ENCODE measurements at places on chromosomes 3 and 15.

DNA sequence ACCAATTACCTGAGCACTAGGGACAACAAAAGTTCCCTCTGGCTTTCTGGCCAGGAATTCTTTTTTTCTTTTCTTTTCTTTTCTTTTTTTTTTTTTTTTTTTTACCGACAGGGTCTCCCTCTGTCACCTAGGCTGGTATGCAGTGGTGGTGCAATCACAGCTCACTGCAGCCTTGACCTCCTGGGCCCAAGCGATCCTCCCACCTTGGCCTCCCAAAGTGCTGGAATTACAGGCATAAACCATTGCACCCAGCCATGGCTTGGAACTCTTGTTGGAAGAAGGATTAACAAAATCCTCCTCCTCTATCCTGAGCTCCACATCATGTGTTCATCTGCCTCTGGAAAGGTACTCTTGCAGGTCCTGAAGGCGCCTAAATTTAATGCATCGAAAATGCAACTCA lies 2.9 kb upstream of the LTF start:
- DNase-seq, result no peak

DNA sequence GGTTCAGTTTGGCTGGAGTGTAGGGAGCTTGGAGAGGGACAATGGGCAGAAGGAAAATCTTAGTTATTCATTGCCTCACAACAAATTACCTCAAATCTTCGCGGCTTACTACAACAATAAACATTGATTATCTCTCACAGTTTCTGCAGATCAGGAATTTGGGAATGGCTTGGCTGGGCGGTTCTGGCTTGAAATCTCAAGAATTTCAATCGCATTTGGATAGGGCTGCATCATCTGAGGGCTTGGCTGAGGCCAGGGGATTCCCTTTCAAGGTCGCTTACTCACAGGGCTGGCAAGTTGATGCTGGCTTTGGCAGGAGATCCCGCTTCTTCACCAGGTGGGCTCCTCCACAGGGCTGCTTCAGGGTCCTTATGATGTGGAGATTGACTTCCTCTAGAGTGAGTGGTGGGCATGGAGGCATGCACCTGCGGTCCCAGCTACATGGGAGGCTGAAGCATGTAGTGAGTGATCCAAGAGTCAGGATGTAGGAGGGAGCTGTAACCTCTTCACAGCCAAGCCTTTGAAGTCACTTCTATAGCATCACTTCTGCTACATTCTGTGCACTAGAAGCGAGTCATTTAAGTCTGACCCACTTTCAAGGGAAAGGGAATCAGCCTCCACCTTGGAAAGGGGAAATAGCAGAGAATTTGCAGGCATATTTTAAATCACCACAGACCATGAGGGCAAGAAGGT lies 63.1 kb downstream of the CDC25A start:
- peak; percentile 68 for DNase-seq

- no peak for DNase-seq
Observed at GRCh38 chr3:181103605-181104004, 114.1 kb upstream of the DNAJC19 start.

DNA sequence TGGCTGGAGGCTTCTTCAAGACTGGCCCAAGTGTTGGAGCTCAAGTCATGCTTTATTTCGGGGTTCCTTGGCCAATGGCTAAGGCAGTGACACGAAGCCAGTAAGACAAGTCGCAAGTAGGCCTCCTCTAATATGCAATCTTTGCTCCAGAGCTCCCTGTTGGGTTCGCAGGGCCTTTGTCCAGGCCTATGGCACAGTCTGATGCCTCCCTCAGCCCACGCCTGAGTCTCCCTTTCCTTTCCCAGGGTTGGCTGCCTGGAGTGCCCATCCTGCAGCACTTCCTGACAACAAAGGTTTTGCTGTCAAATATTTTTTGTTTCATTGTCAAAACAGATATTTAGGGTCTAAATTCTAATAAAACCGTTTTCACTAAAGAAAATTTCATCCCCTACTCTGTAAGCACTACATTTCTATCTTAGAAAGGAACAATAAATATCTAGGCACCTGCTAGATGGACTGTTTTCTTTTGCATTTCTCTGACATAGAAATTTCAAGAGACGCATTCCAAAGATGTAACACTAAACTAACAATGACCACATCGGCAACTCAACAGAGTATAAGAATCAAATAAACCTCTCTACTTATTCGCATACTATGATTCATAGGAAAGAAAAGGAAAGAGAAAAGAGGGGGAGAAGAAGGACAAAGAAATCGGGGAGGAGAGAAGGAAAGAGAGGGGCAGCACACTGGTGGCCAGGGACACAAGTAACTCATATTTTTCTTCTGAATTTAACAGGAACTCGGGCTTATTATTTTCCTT lies 393.1 kb upstream of the ATP11B start:
- DNase-seq, result no peak

DNA sequence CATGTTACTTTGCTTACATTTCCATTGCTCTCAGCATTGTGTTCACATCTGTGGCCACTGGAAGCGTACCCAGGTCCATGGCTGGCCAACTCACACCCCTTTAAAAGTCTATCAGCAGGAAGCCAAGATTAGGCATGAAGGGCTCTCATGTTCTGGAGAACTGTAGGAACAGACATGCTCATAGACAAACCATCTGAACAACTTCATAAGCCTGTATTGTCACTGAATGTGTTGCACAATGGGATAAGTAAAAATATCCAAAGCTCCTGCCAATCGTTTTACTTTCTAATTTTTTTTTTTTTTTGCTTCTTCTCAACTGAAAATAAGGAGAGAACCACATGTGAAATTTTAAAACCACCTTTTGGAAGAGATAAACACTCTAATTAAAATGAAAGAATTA lies 6.4 kb downstream of the RPLP1 start:
- DNase-seq, result no peak

GRCh38 chr3:155368786-155369185 lies 75.3 kb upstream of the STRIT1 start:
- DNase-seq, result no peak

- peak; percentile 78 for DNase-seq
Observed at GRCh38 chr15:77966540-77967234, 110.8 kb downstream of the TBC1D2B start.

DNA sequence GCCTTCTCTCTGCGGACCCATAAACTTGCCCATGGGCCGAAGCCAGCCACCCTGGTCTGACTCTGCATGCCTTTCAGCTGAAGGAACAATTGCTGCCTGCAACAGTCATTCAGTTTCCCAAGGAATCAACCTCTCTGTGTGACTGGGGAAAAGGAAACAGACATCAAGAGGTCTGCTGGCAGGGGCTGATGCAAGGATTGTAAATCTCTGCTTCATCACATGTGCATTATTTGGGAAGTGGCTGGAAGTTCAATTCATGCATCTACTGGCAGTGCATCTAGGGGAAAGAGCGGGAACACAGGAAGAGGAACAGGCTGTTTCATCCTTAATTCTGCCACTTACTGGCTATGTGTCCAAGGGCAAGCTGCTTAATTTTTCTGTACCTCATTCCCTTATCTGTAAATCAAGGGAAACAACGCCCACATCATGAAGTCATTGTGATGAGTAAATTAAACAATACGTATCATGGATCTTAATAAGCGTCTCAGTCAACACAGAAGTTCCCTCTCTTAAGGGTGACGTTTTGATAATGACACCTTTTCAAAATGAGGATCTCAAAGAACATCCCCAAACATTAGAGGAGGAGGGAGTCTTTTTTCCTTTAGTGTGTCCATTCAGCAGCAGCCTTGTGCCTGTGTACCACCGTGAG lies 17.4 kb upstream of the ADPGK start:
- DNase-seq, result no peak

DNA sequence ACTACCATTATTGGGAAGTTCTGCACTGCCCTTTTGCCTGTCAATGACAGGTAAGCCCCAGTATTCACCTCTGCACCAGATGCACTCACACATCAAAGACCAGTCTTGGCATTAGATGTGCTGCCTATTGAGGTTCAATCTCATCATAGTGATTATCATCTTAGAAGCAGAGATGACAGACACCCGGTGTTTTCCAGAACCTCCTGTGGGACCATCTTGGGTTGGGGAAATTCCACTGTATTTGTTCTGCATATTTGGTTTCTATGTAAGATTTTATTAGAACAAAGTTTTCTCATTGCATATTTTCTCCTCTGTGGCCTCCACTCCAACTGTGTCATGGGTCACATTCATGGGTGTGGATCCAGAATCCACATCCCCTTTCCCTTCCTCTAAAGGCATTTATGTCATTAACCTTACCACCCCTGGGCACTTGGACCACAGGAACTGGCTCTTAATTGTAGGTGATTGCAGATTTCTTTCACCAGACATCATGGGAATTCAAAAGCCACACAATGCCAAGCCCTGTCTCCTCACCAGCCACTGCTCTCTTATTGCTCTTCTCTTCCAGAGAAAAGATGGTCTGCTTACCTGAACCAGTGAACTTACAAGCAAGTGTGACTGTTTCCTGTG lies 31.2 kb downstream of the PLA1A start:
- no peak for DNase-seq

GRCh38 chr3:98553753-98554152 lies 22.0 kb downstream of the GPR15 start:
- no peak for DNase-seq

- peak; percentile 18 for DNase-seq
Observed at GRCh38 chr3:15206662-15207576, 873 bp downstream of the CAPN7 start.

DNA sequence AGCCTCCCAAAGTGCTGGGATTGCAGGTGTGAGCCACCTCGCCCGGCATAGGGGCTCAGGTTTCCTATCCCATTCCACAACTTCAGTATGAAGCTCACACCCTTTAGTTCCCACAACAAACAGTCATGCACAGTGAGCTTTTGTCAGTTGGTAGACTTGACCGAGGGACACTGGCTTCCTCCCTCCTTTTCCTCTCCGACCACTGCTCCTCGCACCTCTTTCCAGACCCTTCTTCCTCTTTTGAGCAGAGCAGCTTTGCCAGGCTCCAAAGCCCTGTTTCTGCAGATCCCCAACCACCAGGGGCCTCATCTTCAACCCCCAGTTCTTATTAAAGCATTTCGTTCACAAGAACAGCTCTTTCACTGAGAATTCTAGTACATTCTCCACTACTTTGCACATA lies 12.7 kb upstream of the CILP start:
- DNase-seq, result no peak

DNA sequence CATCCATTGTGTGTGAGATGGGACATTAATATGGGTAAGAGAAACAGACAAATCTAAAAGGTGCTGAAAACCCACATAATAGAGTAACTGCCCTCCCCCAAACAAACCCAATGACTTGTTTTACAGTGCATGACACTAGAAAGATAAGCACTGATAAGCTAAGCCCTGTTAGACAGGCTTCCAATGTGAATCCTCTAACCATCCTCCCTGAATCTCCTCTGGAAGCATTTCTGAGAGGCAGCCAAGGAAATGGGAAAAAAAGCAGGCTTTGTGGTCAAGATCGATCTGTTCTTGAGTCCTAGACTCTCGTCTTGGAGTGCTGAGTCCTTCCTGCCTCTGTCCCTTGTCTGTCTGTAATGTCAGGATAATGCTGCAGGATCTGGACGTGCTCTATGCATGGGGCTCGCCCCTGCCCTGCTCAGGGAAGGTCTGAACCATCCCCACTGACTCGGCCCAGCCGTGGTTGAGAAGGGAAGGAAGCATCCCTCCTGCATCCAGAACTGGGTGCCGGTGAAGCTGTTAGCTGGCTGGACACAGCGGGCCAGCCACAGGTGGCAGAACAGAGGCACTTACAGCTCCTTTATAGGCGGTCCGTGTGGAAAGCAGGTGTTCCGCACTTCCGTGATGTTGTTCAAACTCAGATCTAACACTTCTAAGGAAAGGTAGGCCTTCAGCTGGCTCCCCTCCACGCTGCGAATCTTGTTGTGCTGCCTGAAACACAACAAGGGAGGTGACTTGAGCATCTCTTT lies 84.1 kb downstream of the LRIG1 start:
- no peak for DNase-seq

DNA sequence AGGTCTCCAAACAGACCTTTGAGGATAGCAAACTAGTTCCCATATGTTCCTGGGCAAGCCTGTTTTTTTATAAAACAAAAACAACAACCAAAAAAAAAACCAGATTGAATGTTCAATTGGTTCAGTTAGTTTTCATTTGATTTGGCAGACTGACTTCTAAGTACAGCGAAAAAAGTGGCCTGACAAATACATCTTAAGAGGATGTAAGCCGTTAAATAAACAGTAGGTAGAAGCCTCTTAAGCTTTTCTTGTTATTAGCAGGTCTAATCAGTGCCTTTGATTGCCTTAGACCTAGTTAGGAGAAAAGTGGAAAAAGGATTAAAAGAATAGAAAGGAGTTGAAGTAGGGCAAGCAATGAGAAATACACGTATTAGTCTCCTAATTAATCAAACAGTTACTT lies 13.2 kb downstream of the TSC22D2 start:
- DNase-seq, result no peak

DNA sequence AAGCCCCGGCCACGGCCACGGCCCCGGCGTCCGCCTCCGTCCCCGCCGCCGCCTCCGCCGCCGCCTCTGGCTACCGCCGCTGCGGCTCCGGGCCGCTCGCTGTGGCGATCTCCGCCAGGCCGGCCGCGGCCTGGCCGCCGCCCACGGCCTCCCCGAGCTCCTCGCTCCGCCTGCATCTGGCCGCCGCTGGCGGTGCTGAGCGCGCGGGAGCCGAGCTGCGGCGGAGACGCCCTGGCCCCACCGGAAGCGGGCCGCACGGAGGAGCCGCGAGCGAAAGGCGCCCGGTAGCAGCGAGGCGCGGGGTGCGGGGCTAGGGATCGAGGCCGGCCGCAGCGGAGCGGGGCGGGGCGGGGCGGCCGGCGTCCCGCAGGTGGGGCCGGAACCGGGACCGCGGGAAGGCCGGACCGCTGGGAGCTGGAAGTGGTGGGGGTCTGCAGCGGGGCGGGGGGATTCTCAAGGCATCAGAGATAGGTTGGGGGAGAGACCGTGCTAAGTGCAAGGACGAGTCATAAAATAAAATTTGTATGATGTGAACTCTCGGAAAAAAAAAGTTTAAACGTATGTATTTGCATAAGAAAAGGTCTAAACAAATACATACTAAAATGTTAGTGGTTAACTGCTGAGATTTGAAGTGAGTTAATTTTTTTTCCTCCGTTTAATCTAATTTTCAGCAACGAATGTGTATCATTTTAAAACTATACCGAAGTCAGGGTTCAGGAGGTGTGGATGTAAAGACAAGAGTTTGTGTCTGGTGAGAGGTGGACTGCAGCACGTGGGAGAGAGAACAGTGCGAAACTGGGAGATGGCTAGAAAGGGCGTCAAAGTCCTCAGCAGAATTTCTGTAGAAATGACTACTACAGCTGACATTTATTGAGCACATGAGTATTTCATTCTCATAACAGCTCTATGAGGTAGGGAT lies at the start of gene AVEN:
TSS of gene AVEN (minus strand) at position 334 of the 919 bp plus-strand sequence. CDS start at position 176, 158 bp downstream.
- DNase-seq, result peak; percentile 72

DNA sequence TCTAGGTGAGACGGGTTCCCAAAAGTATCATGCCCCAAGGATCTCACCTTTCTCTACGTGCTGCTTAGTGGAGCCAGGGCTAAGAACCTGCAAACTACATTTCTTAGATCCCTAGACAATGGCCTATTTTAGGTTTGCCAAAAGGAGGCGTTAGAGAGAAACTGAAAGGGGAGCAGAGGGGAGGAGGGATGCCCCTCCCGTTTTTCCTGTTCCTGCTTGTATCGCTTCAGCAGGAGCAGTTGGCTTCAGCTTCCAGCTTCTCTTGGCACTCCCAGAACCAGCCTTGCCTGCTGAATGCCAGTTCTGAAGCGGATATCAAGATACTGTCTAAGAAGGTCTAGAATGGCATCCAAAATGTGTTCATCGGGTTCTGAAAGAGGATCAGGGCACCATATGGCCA lies 58.4 kb upstream of the ABHD17C start:
- DNase-seq, result no peak

GRCh38 chr3:81459733-81460132 lies 301.7 kb downstream of the GBE1 start:
- no peak for DNase-seq

- no peak for DNase-seq
Observed at GRCh38 chr3:184635126-184635525, 73.5 kb downstream of the EPHB3 start.

- no peak for DNase-seq
Observed at GRCh38 chr15:100495861-100496260, 32.9 kb downstream of the CERS3 start.

Data from AG08396 (cell line).